ENCODE measurements at places on chromosomes 11 and 22. TPM values are rescaled to one million over a fixed set of nuclear protein-coding genes. Genes with fewer than 3 reads are reported as not detected.

- no peak for DNase-seq
Observed at GRCh38 chr22:32587449-32587848, 112.8 kb downstream of the FBXO7 start.

- DNase-seq = no peak
Observed at GRCh38 chr11:119306373-119306890, 10.5 kb downstream of the MCAM start.

- no peak for DNase-seq
Observed at GRCh38 chr11:2963761-2964160, 28.4 kb downstream of the NAP1L4 start.

The BSX gene
- polyA plus RNA-seq = not detected

DNA sequence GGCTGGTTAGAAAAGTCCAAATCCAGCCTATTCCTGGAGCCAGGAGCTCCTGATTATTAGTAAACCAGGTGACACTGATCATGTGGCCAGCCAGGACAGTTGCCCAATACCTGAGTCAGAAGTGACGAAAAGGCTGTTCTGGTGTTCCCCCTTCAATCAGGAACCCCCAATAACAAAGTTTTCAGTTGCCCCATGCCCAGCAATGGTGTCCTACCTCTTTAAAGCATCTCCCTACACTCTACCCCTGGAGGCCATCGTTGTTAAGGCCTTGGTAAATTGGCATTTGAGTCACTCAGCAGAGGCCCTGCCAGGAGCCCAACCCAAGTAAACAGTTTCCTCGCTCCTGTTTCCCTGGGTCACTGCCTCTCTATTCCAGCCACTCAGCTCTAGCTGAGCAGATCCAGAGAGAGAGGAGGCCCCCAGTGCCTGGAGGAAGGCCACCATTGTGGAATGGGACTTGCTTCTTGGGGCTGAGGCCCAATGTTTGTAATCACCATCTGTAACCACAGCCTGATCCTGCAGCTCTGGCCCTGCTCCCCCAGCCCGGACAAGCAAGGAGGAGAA, 25.0 kb downstream of the ARHGAP1 start:
- no peak for DNase-seq

The TCN2 gene
- polyA plus RNA-seq = 65.2 TPM

- peak; percentile 0 for DNase-seq
Observed at GRCh38 chr11:113773092-113773415, 438 bp downstream of the ZW10 start.
